ENCODE measurements at places on chromosomes 7 and 10. TPM values are rescaled to one million over a fixed set of nuclear protein-coding genes. Genes with fewer than 3 reads are reported as not detected.
A peak's percentile ranks its signal among the peaks of the same experiment; 100 is the strongest.

DNA sequence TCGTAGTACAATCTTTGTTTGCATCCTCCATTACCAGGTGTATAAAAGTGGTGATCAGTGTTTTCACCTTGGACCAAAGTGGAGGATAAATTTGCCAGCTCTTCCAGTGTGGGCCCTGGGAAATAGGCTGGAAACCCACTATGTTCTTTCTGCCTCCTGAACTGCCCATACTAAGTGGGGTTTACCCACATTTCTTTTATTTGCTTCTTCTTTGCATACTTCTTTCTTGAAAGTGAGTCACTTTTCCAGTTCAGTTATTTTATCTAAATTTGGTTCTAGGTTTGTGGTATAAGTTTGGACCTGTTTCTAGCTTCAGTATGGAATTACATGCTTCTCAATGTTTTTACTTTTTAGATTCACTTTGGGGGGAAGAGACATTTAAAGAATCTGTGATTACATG, 126.2 kb upstream of the ACBD5 start:
- peaks cover 2% of the 10 kb centered on the region for H3K27me3 ChIP-seq
- peaks cover 11% of the 10 kb centered on the region for H3K4me1 ChIP-seq
- no peaks in the 10 kb centered on the region for H3K36me3 ChIP-seq
- no peak for DNase-seq
- no peak overlapping the region for H3K27ac ChIP-seq
- no peak overlapping the region for H3K4me3 ChIP-seq

DNA sequence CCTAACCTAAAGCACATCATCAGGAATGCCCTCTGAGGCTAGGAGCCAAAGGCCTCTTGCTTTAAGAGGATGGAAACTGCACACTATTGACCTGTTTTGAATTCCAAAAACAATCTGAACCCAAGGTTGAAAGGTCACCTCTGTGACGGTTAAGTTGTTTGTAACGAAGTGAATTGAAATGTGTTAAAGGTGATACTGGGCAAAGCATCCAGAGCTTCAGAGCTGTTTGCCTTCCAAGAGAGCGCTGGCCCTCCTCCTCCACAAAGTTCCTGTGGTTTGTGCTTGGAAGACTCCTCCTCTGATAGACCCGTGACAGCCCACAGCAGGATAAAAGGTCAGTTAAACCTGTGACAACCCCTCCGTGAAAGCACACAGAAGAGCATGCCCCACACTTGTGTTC, 133.7 kb upstream of the CTTNBP2 start:
- no peaks in the 10 kb centered on the region for H3K36me3 ChIP-seq
- no peak overlapping the region for H3K27ac ChIP-seq
- no peak overlapping the region for H3K4me3 ChIP-seq
- DNase-seq: no peak
- no peaks in the 10 kb centered on the region for H3K4me1 ChIP-seq
- peaks cover 9% of the 10 kb centered on the region for H3K27me3 ChIP-seq

GRCh38 chr10:11397077-11397965, 214.1 kb downstream of the USP6NL start:
- DNase-seq: no peak
- H3K4me3 ChIP-seq: no peak overlapping the region
- H3K4me1 ChIP-seq: peaks cover 24% of the 10 kb centered on the region
- no peak overlapping the region for H3K27ac ChIP-seq

DNA sequence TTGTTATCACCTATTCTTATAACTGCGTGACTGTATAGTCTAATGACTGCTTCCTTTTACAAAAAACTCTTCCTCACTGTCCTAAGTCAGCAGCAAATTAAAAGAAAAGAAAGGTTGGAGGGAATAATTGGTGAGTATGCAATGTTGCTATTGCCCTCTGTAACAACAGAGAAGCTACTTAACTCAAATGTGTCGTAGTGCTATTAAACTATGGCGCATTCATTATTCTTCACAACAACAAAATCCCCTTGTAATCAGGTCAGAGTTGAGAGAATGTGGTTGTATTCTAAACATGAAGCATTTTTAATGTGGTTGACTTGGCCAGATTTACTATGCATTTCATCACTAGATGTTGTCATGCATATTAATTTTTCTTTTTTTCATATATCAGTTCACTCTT, 897.8 kb upstream of the PHF14 start:
- no peaks in the 10 kb centered on the region for H3K4me1 ChIP-seq
- no peak overlapping the region for H3K27ac ChIP-seq
- no peaks in the 10 kb centered on the region for H3K36me3 ChIP-seq
- no peaks in the 10 kb centered on the region for H3K27me3 ChIP-seq

The CCDC136 gene
- total RNA-seq: 7.7 TPM

DNA sequence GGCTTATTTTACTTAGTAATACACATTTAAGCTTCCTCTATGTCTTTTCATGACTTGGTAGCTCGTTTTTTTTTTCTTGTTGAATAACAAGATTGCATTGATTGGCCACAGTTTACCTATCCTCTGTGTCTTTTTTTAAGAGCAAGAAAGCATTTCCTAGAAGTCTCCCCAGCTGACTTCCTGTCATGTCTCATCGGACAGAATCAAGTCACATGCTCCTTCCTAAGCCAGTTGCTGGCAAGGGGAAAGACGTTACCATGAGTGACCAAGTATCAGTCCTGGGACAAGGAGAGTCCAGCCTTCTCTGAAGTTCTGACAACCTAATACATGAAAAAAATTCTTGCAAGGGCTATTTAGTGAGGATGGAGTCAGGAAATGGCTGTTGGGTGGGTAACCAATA, 24.9 kb upstream of the SFRP5 start:
- no peaks in the 10 kb centered on the region for H3K27me3 ChIP-seq
- DNase-seq: peak; percentile 42
- H3K4me3 ChIP-seq: peak overlapping the region; percentile 6
- H3K4me1 ChIP-seq: peaks cover 19% of the 10 kb centered on the region

DNA sequence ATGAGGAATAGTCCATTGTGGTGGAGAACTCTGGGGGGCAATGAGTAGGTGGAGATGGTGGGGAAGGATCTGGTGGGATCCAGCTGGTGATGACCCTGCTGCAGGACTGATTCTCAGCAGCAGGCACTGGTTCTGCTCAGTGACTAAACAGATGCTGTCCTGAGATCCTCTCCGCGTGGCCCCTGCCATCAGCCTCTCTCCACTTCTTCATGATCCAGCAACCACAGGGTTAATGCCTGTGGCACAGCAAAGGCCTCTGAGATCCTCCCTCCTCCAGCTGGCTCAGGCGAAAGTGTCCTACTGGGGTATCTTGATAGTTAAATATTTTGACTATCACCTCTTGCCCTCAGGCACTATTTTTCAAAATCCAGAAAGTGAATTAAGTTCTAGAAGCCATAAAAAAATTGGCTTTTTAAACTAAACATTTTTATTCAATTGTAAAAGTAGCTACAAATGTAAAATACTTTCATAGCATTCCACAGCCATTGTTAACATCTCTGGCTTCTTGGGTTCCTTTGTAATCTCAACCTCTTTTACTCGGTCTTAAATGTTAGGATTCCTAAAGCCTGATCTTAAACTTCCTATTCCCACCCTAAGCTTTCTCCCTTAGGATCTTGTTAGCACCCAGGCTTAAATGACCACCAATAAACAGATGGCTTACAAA, 13.1 kb downstream of the PLAU start:
- H3K4me1 ChIP-seq: peaks cover 23% of the 10 kb centered on the region
- H3K27me3 ChIP-seq: peaks cover 23% of the 10 kb centered on the region
- no peak overlapping the region for H3K4me3 ChIP-seq
- DNase-seq: no peak
- H3K36me3 ChIP-seq: no peaks in the 10 kb centered on the region

The ABCA13 gene
- total RNA-seq: not detected

The PLCE1 gene
- total RNA-seq: 0.02 TPM

The ELN gene
- total RNA-seq: not detected

- no peak overlapping the region for H3K27ac ChIP-seq
- peaks cover 28% of the 10 kb centered on the region for H3K4me1 ChIP-seq
- H3K4me3 ChIP-seq: no peak overlapping the region
- no peak for DNase-seq
- H3K36me3 ChIP-seq: no peaks in the 10 kb centered on the region
- no peaks in the 10 kb centered on the region for H3K27me3 ChIP-seq
Observed at GRCh38 chr7:139825666-139826290, 3.3 kb upstream of the TBXAS1 start.

DNA sequence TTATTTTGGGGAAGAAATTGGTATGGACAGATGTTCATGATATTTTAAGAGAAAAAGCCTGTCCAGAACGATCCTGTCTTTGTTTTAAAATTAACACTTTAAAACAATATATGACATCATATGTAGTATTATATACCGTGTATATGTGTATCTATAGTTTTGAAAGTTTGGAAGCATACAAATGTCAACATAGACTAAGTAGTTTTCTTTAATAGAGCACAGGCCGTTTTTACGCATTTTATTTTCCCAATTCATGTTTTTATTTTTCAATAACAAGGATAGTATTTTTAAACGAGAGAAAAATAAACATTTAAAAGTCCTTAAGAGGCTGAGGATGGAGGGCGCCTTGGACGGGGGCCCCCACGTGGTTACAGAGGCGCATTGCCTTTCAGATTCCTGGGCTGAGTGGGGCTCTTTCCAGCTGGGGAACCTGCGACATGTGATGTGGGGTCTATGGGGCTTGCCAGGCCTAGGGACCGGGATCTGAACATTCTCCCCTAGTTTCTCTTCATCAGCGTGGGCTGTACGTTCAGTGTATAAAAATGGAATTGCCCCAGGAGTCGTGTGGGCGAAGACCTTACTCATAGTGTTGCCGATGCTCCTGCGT, 127.8 kb upstream of the ZNF746 start:
- no peak overlapping the region for H3K27ac ChIP-seq
- DNase-seq: peak; percentile 82
- H3K4me1 ChIP-seq: peaks cover 34% of the 10 kb centered on the region
- H3K4me3 ChIP-seq: peak overlapping the region; percentile 80
- peaks cover 3% of the 10 kb centered on the region for H3K27me3 ChIP-seq

DNA sequence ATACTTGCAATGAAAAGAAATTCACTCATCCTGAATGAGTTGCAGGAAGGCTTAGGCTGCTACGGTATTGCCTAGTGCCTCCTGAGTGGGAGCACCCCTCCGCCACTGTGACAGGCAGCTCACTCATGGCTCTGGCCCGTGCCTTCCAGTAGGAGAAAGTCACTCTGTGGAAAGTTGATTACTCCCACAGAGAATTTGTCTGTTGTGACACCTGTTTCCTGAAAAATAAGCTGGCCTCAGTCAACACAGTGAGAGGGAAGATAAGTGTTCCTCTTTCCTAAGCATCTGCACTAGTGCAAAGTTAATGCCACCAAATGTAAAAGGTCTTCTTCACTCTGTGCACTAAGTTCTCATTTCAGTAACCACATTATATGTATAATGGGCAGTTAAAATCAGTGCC, 158.8 kb upstream of the INHBA start:
- no peaks in the 10 kb centered on the region for H3K36me3 ChIP-seq
- peaks cover 25% of the 10 kb centered on the region for H3K27me3 ChIP-seq
- H3K4me3 ChIP-seq: no peak overlapping the region
- no peak overlapping the region for H3K27ac ChIP-seq

DNA sequence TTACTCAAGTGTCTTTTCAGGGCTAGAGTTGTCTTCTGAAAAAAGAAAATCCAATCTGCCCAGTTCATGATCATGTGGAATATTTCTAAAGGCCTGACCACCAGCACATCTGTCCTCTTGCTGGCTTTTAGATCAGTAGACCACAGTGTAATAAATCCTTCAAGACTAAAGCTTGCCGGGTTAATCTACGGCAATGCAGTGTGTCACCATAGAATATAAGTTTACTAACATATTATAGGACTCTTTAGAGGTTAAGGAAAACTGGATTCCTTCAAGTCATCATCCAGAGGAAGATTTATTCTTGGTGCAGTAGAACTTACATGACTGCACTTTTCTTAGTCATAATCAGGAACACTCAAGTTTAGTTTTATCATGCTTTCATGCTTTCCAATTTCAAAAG, 349.5 kb downstream of the SEMA3D start:
- H3K4me3 ChIP-seq: no peak overlapping the region
- H3K27ac ChIP-seq: no peak overlapping the region

DNA sequence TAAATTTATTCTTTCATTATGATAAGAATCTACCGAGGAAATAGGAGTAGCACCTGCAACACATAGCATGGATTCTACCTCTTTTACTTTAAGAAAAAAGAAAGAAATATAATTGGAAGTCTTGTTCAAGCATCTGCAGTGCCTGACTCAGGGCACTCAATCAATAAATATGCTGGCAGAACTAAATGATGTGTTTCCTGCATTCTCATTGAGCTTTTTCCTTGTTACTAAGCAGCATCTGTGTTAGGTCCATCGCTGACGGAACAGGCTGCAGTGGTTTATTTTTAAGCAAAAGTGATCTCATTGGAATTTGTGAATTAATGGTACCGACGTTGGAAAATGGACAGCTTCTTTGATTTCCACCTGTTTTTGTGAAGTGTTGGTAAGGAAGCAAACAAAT, 417.5 kb downstream of the DPP6 start:
- H3K4me3 ChIP-seq: no peak overlapping the region
- no peak for DNase-seq
- no peaks in the 10 kb centered on the region for H3K36me3 ChIP-seq
- H3K4me1 ChIP-seq: no peaks in the 10 kb centered on the region
- H3K27me3 ChIP-seq: no peaks in the 10 kb centered on the region

- H3K4me1 ChIP-seq: peaks cover 3% of the 10 kb centered on the region
- H3K27ac ChIP-seq: no peak overlapping the region
- no peak overlapping the region for H3K4me3 ChIP-seq
- H3K36me3 ChIP-seq: no peaks in the 10 kb centered on the region
- peak; percentile 87 for DNase-seq
- peaks cover 19% of the 10 kb centered on the region for H3K27me3 ChIP-seq
Observed at GRCh38 chr10:30392564-30392990, 41.4 kb upstream of the MAP3K8 start.

The FAM13C gene
- 0.35 TPM for total RNA-seq

The NPC1L1 gene
- not detected for total RNA-seq

GRCh38 chr7:143514995-143515735, 37.5 kb downstream of the TAS2R41 start:
- no peak overlapping the region for H3K27ac ChIP-seq
- no peak for DNase-seq
- H3K27me3 ChIP-seq: no peaks in the 10 kb centered on the region
- H3K4me3 ChIP-seq: no peak overlapping the region

GRCh38 chr7:45696476-45696875, 122.3 kb downstream of the ADCY1 start:
- H3K4me3 ChIP-seq: no peak overlapping the region
- no peak for DNase-seq
- no peak overlapping the region for H3K27ac ChIP-seq
- H3K36me3 ChIP-seq: no peaks in the 10 kb centered on the region
- H3K27me3 ChIP-seq: no peaks in the 10 kb centered on the region
- H3K4me1 ChIP-seq: no peaks in the 10 kb centered on the region

The LCOR gene
- total RNA-seq: 22.0 TPM

DNA sequence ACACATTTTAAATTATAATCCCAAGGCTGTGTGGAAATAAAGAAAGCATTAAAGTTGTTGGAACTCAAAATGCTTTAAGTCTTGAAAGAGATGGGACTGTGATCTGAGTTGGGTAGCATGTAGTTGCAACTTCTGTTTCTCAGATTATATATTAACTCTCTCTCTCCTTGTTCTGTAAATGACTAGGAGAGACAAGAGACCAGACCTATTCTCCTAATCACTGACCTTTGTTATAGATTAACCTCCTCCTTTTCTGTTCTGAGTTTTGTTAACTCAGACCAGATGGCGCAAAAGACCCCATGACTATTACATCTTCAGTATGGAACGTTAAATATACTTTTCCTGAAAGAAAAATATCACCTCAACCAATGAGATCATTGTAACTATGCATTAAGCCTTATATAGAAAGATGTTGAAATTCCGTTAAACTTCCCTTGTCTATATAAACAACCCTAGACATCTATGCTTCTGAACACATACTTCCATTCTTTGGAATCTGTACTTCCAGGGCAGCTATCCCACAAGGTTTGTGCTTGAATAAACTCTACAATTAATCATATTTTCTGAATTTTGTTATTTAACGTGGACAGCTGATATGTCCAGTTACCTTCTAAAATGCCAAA, 143.5 kb upstream of the TRIM24 start:
- DNase-seq: no peak
- no peak overlapping the region for H3K27ac ChIP-seq
- H3K4me3 ChIP-seq: no peak overlapping the region

Measured in activated CD4-positive, alpha-beta T cell treated with anti-CD3 and anti-CD28 coated beads for 36 hours (primary cell).